ENCODE measurements at places on chromosomes 16 and 17. TPM values are rescaled to one million over a fixed set of nuclear protein-coding genes. Genes with fewer than 3 reads are reported as not detected.

Gene KRT32
- not detected for total RNA-seq

Gene MYH3
- total RNA-seq = 1.4 TPM

Gene MYO15B
- total RNA-seq = 2.9 TPM

Gene MRPL58
- total RNA-seq = 30.8 TPM

Gene PSMC5
- 98.7 TPM for total RNA-seq
